GM12892 (cell line): ENCODE measurements at places on chromosomes 2 and 18.

DNA sequence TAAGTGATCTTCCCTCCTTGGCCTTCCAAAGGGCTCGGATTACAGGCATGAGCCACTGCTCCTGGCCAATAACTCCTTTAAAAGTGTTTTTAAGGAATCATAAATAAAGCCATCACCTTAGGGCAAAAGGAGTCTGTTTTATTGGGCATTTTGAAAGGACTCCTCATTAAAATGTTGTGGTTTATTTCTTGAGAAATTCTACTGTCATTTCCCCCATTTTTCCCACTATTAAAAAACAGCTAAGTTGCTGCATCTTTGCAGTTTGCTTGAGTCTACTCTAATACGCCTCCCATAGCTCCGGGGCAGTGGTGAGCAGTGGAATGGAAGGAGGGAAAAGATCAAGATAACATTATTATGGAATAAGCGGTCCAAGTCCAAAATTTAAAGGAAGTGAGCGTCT, 293.2 kb downstream of the PIEZO2 start:
- no peak for DNase-seq

DNA sequence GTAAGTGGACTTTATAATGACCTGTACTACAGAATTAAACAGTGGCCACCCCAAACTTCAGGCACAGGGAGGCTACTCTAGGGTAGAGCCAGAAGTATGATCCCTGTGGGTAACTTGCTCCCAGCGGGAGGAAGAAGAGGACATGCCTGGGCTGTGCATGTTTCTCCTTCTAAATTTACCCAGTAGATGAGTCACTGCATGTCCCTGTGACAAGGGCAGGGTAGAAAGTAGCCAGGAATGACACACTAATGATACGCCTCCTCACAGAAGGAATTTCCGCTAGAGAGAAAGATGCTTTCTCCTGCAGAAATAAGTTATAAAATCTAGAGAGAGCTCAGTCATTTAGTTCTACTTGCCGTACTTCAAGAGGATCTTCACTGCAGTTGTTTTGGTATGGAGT, 7.5 kb downstream of the ACYP2 start:
- no peak for DNase-seq

GRCh38 chr2:24638568-24638967, 147.5 kb downstream of the NCOA1 start:
- no peak for DNase-seq

- DNase-seq = no peak
Observed at GRCh38 chr18:77316641-77317040, 67.0 kb downstream of the GALR1 start.

- DNase-seq = no peak
Observed at GRCh38 chr2:168222088-168222487, 25.3 kb downstream of the STK39 start.

- no peak for DNase-seq
Observed at GRCh38 chr18:39841482-39842365, 2113.3 kb upstream of the PIK3C3 start.

- DNase-seq = no peak
Observed at GRCh38 chr2:158211502-158211901, 109.8 kb downstream of the UPP2 start.

DNA sequence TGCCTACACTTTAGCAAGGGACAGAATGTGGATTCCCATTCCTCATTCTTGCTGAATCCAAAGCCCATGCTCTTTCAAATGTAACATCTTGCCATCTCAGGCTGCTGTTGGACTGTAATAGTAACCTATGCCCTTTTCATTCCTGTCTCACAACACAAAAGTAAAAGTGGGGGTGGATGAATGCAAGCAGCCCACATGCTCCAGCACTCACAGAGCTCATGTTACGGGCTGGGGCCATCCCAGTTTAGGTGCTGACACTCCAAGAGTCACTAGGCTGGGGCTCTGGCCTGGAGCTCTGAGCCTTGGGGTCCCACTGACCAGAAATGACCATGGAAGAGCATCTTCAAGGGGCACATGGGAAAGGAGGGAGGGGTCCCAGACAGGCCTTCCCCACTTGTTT, 47.6 kb downstream of the CCBE1 start:
- DNase-seq = no peak
